Activated CD4-positive, alpha-beta T cell treated with anti-CD3 and anti-CD28 coated beads, Interleukin-2, amount 50 U/mL, for 48 hours (primary cell): ENCODE measurements at places on chromosomes 2 and 18.

GRCh38 chr2:7358865-7359447 is 441.7 kb downstream of the RNF144A start:
- DNase-seq = no peak

DNA sequence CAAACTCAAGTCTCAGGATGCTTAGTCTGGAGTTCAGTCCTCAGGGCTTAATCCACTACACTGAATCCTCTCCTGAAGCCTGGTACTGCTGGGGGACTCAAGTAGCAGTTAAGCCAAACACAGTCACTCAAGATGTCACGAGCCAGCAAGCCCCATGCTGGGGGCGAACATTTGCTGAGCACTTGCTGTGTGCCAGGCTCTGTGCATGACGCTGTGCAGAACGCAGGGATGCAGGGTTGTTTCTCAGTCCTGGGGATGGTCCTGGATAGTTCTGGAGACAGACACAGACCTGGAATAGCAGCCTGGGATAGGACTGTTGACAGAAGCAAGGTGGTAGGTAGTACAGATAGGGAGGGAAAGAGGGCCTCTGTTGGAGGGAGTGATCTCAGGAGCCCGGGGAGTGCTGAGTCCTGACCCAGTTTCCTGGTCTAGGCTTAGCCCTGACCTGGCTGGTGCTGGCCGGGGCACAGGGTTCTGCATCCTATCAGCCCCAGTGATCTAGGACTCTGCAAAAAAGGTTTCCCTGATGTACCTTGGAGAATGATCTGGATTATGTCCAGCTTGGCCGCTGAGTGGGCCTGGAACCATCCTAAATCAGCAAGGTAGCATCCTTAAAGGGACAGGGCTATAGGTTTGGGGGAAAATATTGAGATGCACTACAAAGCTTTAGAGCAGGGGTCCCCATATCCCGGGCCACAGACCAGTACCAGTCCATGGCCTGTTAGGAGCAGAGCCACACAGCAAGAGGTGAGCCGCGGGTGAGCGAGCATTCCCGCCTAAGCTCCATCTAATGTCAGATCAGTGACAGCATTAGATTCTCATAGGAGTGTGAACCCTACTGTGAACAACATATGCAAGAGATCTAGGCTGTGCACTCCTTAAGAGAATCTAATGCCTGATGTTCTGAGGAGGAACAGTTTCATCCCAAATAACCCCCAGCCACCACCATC is 54.7 kb upstream of the OTOF start:
- DNase-seq = no peak

DNA sequence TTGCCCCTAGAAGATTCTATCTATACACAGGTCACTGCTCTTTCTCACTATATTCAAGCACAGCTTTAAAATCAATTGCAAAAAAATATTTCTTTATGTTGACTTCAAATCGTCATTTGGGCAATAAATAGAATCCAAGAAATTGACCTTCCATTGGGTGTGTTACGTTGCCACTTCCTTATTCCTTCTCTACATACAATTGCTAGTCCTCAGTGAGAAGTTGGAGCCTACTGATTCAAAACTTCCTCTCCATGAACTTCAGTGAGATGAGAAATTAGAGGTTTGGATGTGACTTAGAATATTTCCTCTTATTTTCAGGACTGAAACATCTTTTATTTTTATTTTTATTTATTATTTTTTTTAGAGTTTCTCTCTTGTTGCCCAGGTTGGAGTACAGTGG is 40.3 kb downstream of the PMAIP1 start:
- no peak for DNase-seq

DNA sequence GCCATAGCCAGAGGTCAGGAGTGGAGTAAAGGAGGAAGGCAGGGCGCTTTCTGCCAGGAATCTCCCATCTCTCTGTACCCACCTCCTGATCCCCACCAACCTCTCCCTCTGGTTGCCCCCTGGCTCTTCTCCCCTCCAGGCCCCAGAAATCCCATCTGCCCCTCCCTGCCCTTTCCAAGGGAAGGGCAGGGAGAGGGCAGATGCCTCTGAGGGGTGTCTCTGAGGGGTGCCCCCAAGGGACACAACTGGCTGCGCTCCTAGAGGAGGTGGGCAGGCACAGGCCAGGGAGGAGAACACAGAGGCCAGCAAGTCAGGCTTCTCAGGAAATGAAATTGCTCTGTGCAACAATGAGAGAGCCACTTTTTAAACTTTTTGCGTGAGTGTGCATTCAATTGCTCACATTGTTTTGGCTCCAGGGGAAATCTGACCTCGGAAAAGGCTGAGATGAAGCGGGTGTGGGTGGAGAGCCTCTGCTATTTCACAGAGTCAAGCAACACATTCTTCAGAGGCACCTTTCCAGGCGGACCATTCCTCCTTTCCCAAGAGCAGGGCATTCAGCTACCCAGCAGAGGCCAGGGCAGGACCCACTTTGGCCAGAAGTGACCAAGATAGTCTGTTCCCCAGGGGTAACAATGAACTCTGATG is 125.5 kb downstream of the SMAD7 start:
- DNase-seq = peak; percentile 7

GRCh38 chr18:7568426-7568825 is 1.3 kb downstream of the PTPRM start:
- no peak for DNase-seq

GRCh38 chr2:108626995-108627394 is 92.3 kb upstream of the RANBP2 start:
- DNase-seq = no peak

GRCh38 chr18:60915160-60915559 is 418.1 kb upstream of the CDH20 start:
- no peak for DNase-seq

DNA sequence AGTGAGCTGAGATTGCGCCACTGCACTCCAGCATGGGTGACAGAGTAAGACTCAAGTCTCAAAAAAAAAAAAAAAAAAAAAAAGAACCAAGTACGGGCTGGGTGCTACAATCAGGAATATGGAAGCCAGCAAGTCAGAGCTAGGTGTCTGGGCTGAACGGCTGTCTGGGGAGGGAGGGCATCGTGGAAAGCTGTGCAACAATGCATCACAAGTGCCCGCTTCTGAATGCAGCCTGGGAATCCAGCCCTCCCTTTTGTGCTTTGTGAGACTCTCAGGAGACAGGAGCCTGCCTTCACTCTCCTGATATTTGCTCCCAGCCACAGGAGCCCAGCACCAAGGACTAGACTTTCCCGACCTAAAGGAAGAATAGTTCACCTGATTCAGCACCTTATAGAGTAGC is 124.9 kb upstream of the SMAD2 start:
- no peak for DNase-seq

DNA sequence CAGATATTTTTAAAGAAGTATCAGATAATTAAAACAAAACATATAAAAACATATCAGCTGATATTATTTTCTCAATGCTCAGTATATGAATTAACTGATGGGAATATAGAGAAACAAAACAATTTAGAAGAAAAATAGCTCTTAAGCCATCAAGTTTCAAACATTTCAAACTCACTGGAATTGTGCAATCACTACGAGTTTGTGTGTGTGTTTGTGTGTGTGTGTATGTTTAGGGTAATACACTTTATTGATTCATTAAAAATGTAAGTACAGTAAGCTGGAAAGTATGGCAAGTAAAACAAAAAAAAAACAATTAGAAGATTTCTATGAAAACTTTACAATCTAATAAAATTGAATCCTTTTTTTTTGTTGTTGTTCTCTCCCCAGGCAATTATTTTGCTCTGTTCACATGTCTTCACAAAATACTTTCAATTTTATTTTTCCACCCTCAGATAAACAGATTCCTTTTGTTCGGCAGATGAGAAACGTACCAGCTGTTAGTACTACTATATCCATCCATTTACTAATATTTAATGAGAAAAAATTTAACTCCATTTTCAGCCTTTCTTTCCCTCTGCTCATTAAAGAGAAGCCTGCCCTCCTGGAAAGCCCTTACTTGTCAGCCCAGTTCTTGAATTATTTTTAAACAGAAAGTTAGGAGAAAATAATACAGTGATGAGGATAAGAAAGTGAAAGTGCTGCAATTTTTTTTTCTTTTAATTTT is 87.6 kb downstream of the SLC8A1 start:
- no peak for DNase-seq

DNA sequence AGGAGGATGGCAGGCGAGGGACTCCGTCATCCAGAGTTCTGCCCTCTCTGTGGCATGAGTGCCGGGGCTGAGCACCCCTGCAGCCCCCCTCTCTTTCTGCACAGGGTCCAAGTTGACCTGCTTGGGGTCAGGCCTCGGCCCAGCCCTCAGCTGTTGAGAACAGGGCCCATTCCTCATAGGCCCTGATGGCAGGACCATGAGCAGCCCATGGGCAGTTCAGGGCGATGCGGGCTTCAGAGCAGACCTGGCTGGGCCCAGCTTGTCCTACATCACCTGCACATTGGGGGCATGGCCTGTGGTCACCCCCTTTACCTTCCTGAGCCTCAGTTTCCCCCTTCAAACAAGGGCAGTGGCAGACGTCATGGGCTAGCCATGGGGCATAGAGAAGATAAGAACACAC is 238.1 kb downstream of the SEPTIN10 start:
- no peak for DNase-seq

GRCh38 chr18:46759890-46760289 is 3.0 kb upstream of the ST8SIA5 start:
- no peak for DNase-seq

GRCh38 chr2:165293440-165294420 is 54.5 kb downstream of the SCN2A start:
- DNase-seq = peak; percentile 9
